ENCODE measurements at places on chromosomes 7 and 10.

- no peak for DNase-seq
These were observed 377.3 kb upstream of the STEAP1 start for GRCh38 chr7:89776980-89777379.

DNA sequence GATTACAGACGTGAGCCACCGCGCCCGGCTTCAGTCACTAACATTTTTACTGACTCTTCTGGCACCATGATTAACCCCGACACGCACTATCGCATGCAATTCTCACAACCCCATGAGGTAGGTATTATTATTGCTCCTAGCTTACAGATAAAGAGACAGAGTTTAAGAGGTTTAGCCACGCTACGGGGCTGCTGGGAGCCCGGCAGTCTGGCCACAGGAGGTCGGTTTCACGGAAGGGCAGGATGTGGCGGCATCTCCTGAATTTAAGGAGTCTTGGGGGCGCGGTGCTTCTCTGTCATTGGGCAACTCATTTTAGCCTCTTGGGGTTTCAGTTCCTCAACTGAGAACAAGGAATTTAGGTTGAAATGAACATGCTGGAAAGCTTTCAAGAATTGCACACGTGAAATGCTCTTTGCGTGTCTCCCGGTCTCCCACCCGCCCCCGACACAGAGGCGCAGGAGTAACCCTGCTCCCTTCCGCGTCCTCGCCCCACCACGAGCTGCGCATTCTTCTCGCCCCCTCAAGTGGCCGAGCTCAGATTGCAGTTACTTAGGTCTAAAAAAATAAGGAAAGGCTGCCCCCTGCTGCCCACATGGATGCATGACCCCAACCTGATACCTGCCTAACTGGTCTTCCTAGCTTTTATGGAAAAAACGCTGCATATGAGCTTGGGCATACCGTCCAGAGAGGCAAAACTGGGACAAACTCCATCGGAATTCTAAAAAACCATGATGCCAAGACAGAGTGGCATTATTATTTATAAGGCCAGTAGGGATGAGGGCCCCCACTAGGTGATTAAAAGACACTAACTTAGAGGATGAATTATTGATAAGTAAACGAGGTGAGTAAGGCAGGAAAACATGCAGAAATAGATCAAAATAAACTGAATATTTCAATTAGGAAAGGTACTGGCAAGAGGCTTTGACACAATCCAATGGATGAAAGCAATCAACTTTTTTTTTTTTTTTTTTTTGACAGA, 12.4 kb downstream of the PRSS2 start:
- peak; percentile 93 for DNase-seq

DNA sequence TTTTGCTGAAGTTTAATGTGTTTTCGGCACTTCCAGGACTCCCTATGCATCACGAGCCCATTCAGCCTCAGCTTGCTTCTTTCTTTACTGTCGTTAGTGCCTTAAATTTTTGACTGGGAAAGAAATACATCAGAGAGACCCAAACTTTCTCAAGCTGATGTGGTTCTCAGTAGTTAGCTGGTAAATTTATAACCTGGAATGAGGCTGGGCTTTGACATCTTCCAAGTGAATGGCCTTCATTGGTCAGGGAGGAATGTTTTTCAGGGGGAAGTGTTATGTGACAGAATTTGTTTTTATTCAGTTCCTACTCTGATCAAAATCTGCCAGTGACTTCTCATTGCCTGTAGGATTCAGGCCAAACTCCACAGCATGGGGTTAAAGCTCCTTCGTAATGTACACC, 296.9 kb downstream of the SORCS3 start:
- DNase-seq: no peak

GRCh38 chr7:105581066-105581811, at the start of gene EFCAB10:
EFCAB10 (minus strand) TSS chr7:105581493; CDS start chr7:105581463, 30 bp downstream.
- DNase-seq: peak; percentile 92

GRCh38 chr7:106756884-106757283, 95.9 kb upstream of the CCDC71L start:
- no peak for DNase-seq

DNA sequence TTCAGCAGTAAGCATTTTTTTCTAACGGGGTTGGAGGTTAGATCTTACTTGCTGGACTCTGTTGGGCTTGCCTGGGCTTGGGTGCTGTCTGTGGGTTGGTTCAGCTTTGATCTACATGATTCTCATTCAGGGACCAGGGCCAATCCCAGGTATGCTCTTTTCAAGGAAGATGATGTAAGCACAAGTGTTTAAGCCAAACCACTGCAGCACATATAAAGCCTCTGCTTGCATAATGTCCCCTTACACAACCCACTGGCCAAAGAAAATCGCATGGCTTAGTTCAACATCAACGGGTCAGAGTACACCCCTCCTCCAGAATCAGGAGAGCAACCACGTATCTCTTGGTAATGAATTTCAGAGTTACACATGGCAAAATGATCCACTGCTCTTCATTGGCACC, 83.9 kb downstream of the DNAJB9 start:
- no peak for DNase-seq

DNA sequence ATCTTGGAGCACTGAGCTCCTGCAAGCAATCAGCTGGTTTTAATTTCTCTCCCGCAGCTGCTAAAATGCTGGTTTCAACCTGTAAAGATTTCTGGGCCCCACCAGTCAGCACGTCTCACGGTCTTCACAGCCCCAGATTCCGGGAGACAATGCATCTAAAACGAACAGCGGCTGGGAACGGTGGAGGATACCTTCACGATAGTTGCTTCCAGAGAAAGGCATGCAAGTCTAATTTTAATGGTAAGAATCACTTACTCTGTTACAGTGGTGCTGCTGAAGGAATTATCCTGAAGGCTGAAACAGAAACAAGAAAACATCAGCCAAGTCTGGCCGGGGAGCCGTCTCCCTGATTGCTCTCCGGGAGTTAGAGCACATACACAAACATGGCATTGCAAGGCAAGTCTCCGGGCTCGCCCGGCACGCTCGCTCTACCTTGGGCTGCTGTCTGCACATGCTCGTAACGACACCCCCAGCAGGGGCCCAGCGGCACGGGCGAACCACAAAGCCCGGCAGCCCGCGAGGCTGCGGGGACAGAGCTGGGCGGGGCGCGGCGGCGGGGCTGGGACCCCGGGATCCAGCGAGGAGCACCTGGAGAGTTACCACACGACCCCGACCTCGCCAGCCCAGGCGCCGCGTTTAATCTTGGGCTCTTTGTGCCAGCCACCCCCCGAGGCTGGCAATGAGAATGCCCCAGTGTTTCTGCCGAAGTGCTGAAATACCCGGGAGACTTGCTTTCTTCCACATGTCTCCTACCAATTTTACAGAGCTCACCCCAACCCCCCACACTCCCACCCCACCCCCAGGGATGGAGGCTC, at the start of gene FAM13C:
Gene FAM13C, minus strand, starts transcription at position 406 of the 815 bp plus-strand sequence. Its CDS starts 89 bp downstream, at position 317.
- peak; percentile 68 for DNase-seq

- no peak for DNase-seq
These were observed 997 bp downstream of the WDR37 start for GRCh38 chr10:1057106-1057657.

GRCh38 chr10:108696792-108697477, 1226.4 kb downstream of the XPNPEP1 start:
- DNase-seq: no peak

DNA sequence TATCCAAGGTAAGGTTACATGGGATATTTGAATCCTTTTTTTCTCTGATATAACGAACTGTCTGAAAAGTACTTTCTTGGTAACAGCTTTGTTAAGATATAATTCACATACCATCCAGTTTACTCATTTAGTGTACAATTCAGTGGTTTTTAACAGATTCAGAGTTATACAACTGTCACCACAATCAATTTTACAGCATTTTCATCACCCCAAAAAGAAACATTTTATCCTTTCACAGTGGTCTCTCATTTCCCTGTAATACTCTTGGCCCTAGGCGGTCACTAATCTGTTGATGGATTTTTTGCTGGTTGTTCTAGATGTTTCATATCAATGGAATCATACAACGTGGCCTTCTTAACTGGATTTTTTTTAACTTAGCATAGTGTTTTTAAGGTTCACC, 91.6 kb downstream of the GLCCI1 start:
- DNase-seq: no peak

Data from NCI-H1105 (cell line).